ENCODE measurements at places on chromosomes 11 and 22.

GRCh38 chr11:84857746-84858145, 769.4 kb downstream of the DLG2 start:
- no peak for DNase-seq

DNA sequence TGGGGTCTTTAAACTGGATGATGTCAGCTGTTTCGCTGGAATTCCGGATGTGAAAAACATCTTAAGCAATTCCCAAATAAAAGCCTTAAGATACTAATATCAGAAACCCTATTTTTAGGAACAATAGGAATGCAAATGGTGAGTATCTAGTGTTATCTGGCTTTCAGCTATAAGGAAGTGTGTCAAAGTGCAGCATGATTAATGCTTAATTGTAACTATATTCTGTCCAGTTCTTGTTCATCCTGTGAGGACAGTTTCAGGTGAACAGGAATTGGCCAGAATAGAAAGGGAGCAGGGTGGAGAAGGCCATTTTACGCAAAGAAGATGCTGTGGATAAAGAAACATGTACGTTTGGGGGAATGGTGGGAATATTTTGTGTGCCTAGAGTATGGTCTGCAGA, 108.2 kb downstream of the RASSF10 start:
- no peak for DNase-seq

DNA sequence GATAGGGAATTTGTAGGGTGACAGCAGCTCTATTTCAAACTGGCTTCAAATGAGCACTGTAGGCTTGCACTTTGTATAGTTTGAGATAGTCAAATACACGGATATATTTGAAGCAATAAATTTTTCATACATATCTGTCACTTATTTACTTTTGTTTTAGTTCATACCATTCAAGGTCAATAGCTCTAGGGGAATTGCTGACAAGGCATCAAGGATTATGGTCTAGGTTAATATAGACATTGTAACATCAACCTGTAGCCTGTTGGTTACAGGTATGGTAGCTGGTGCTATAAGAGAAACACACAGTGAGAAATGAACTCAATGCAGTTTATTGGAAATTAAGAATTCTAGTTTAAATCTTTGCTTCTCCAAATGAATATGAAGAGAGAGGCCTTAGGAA, 267.6 kb downstream of the SOX6 start:
- no peak for DNase-seq

- peak; percentile 87 for DNase-seq
These were observed 30.5 kb downstream of the CD82 start for GRCh38 chr11:44595964-44596381.

- DNase-seq, result no peak
These were observed 1.3 kb downstream of the APOBEC3G start for GRCh38 chr22:39078329-39078728.

- peak; percentile 32 for DNase-seq
These were observed 197.2 kb upstream of the ANO3 start for GRCh38 chr11:26134481-26135355.

- peak; percentile 67 for DNase-seq
These were observed 35.0 kb upstream of the SORL1 start for GRCh38 chr11:121417055-121417551.

- no peak for DNase-seq
These were observed 3.1 kb downstream of the ALX4 start for GRCh38 chr11:44306918-44307244.

Measured in globus pallidus (tissue), 1 donor.